T-helper 1 cell (primary cell): ENCODE measurements at places on chromosomes 6 and 20.

DNA sequence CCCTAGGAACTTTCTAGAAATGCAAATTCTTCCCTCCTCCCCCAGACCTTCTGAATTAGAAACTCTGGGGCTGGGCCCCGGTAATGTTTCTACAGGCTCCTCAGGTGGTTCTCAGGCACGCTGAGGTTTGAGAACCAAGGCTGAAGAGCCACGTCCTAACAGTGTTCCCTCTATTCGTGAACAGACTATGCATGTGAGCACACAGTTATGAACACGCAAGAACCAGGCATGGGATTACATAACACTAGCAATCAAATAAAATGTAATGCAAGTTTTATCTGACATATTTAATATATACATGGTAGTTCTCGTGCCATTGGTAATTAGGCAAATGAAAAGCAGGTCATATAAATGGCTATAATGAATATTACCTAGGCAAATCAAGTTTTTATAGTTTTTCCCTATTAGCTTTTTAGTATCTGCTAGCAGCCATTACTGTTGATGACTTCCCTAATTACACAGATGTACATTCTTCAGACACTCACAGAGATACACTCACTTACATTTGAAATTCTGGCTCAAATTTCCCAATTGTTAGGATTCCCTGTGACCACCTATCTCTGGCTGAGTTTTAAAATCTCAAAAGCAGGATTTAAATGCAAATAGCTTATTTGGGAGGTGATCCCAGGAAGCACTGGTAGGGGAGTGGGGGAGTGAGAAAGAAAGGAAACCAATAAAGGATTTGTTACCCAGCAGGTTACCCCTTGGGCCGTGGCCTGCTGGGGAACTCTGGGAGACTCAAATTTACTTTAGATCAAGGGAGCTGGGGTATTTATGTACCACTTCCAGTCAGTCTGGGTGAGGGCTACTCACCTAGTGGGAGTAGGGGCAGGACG, 104.1 kb downstream of the TCP11 start:
- no peak for DNase-seq

GRCh38 chr20:11852189-11852588, 65.5 kb upstream of the BTBD3 start:
- no peak for DNase-seq

DNA sequence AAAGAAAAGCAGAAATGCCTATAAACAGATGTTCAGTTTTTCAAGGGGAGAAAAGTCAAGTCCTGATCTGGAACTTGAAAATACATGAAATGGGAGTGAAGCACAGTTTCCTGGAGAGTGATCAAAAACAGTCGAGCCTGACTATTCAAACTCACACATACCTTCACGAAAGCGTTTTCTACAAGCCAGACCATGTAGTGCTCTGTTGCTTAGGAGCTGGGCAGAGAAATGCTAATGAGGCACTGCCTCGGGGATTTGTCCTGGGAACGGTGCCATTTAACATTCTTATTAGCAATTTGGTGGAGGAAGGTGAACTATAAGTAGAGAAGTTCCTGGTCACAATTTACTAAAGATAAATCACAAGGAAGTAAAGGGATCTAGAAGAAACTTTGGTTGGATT, 5.9 kb downstream of the NHSL1 start:
- no peak for DNase-seq

DNA sequence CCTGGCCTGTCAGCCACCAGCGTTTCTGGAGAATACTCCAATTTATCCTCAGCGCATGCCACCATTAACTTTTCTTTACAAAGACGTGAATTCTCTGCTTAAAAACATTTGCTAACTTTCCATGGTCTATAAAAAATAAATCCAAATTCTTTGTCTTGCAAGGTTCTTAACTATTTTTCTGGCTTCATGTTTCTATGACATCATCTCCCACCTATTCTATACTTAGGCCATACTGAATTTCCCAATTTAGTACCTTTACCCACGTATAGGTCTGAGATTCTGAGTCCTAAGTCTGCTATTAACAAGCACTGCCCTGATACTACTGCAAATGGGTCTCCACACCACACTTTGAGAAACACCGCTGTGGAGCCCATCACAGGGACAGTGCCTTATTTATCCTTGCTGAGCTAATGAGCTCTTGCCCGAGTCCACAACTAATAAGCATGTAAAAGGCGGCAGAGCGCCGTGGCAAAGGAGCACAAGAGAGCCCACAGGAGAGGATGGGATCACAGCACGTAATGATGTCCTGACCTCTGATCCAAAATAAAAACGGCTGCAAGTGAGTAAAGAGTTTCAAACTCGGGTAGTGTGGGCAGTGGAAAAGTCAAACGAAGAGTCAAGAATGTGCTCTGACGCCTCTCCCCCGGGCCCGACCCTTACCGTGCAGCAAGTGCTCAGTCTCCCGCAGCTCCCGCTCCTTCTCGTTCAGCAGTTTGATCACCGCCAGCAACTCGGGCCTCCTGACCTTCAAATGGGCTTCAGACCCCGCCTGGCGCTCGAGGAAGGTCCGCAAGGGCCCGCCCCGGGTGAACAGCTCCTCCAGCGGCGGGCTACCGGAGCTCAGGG, 519 bp downstream of the MTRF1L start:
- no peak for DNase-seq

DNA sequence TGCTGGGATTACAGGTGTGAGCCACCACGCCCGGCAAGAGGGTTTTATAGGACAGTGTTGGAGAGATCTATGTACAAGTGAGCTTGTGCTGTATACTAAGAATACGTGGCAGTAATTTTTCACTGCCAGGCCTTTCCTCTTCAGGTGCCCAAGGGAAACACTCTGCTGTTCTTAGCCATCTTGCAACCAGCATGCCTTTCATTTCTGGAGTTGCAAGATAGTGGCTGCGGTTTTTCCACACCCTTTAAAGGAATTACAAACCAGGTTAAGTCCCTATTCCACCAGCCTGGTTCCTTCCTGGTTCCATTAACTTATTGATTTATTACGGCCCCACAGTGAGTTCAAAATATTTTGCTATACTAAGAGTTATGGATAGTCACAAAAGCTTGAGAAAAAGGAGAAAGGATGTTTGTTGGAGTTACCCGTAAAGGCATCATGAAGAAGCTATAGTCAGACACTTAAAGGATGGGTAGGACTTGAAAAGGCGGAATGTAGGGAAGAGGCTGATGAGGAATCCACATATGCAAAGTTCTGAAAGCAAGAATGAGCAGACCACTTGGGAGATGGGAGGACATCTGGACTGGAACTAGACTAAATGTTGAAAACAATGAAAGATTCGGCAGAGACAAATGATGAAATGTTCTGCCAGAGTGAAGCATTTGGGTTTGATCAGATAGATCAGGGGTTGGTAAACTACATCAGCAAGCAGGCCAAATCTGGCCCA, 61.4 kb upstream of the ASIP start:
- no peak for DNase-seq
